ENCODE measurements at places on chromosomes 1 and 21. TPM values are rescaled to one million over a fixed set of nuclear protein-coding genes. Genes with fewer than 3 reads are reported as not detected.

FCGR1A gene
- total RNA-seq = not detected

TSPAN2 gene
- total RNA-seq = 7.1 TPM

ZBTB21 gene
- total RNA-seq = 15.6 TPM

LRRC8B gene
- 1.6 TPM for total RNA-seq

NUP210L gene
- 0.86 TPM for total RNA-seq

SPATA46 gene
- total RNA-seq = not detected

PTPRU gene
- 12.5 TPM for total RNA-seq

TEX38 gene
- total RNA-seq = not detected

METTL13 gene
- total RNA-seq = 18.5 TPM

NEGR1 gene
- 83.2 TPM for total RNA-seq

FABP3 gene
- 32.3 TPM for total RNA-seq

TAF13 gene
- 127 TPM for total RNA-seq

TMEM125 gene
- total RNA-seq = not detected

PTGS2 gene
- total RNA-seq = 33.7 TPM

CD1D gene
- total RNA-seq = 0.52 TPM

RABGGTB gene
- 98.1 TPM for total RNA-seq

FAM110D gene
- total RNA-seq = not detected

SLFNL1 gene
- 0.43 TPM for total RNA-seq

CSMD2 gene
- 9.3 TPM for total RNA-seq

EFNA3 gene
- total RNA-seq = 1.6 TPM

GJC2 gene
- total RNA-seq = 2.1 TPM

CYP4A11 gene
- not detected for total RNA-seq

OVAAL gene
- not detected for total RNA-seq

DPH2 gene
- 10.6 TPM for total RNA-seq

S100A3 gene
- 2.0 TPM for total RNA-seq

CYYR1 gene
- under 0.01 TPM for total RNA-seq

BSND gene
- total RNA-seq = not detected

HSD3B2 gene
- total RNA-seq = not detected

SAMD11 gene
- 36.2 TPM for total RNA-seq

IGSF5 gene
- 0.32 TPM for total RNA-seq

OR2L8 gene
- total RNA-seq = not detected

NHLH1 gene
- under 0.01 TPM for total RNA-seq

AK5 gene
- 0.65 TPM for total RNA-seq

PDPN gene
- 120 TPM for total RNA-seq

MACO1 gene
- 29.4 TPM for total RNA-seq

TMEM269 gene
- not detected for total RNA-seq

ITLN2 gene
- not detected for total RNA-seq

FAM72B gene
- total RNA-seq = 0.91 TPM

CHODL gene
- not detected for total RNA-seq

GUCA2A gene
- total RNA-seq = not detected

SPATA1 gene
- total RNA-seq = 2.8 TPM

CTSS gene
- total RNA-seq = 12.0 TPM
